ENCODE measurements at places on chromosomes 3 and 15.
A peak's percentile ranks its signal among the peaks of the same experiment; 100 is the strongest.

DNA sequence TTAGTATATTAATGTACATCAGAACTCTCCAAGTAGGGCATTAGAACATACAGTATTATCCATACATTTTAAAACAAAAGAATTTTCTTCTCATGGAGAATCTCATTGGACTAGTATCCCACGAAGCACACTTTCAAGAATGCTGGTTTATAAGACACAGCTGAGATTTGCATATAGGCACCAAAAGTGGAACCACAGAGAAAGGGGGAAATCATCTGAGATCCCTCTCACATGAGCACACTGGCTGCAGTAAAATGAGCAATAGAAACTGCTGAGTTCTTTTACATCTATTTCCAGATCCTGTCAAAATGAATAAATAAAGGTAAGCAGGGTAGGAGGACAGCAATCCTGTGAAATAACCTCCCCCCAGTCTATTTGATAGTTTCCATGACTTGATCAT, 665.3 kb downstream of the FHIT start:
- no peak for DNase-seq

DNA sequence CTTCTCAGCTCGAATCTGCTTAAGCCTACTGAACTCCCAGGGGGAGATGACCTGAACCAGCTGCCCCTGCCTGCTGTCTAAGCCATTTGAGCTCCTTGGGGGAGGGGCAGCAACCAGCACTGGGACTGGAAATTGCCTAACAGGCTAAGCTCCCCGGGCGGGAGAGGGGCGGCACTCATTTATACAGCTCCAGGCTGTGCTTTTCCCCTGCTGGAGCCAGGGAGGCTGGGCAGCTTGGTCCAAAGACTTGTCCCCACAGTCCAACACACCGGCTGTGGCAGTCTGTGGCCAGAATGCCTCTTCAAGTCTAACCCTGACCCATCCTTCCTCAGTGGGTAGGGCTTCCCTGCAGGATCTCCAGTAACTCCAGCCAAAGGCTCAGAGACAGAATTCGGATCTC, 1241.5 kb downstream of the ROBO2 start:
- no peak for DNase-seq

DNA sequence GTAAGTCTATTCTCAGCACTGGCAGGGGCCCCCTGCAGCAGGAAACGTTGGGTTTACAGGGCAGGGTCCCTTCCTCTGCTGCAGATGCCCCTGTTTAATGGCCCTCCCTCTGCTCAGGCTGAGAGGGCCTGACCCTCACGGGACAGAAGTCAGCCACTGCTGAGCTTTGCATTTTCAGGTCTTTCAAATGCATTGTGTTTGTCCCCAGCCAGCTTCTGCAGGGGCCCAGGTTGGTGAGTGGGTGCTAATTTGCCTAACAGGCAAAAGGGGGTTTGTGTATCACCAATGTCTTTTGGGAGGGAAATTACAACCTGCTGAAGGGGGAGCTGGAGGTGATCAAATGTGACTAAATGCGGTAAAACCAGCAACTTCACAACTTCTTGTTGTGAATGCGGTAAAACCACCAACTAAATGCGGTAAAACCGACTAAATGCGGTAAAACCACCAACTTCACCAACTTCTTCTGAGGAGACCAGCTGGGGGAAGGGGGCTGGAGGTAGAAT, 44.8 kb upstream of the UBE2E1 start:
- no peak for DNase-seq

- DNase-seq = no peak
Observed at GRCh38 chr3:120544361-120544760, 51.8 kb upstream of the NDUFB4 start.

DNA sequence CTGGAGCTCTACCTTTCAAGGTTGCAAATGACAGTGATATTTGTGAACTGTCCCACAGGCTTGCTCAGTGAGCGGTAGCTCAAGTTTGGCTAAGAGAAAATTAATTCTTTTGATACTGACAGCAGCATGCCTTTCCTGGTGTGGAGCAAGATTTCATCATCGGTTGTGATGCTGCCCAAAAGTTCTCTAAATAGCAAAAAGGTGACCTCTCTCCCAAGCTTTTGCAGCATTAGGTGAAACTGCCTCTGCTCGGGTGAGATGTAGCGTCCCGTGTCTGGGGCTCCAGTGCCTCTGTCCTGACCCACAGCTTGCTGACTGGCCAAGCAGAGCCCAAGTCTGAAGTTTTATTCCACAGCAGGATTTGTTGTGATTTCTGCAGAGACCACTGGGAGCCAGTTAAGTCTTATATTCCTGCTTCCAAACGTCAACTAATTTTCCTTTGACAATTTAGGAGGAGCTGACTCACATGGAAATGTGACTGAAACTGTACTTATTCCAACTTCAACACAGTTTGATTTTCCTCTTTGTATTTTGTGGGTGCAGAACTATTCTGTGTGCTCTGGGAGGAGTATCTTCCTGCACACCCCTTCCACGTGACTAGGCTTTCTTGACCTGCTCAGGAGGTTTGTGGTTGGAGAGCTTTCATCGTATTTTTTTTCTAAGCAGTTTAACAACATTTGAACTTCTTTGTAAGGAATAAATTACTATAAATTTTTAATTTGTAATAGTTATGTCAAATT, 5.9 kb downstream of the SYNM start:
- no peak for DNase-seq

- DNase-seq = no peak
Observed at GRCh38 chr3:193446965-193447602, 68.5 kb upstream of the ATP13A5 start.

DNA sequence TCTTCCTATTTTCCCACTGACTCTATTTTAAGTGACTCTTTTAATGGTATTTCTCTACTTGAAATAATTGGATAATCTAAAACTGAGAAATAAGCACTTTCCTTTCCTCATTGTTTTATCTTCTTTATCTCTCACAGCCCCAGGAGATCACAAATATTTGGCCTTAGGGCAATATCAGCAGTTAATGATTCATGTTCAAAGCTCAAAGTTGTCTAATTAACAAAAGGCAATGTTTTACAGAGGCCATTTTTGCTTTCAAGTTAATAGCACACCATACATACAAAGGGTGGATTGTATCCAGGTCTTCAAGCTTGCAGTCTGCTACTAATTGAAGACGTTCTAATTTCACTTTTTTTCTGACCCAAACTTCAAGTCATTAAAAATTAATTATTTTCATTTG, 120.1 kb downstream of the LRRN1 start:
- no peak for DNase-seq

- no peak for DNase-seq
Observed at GRCh38 chr3:111884411-111885018, 25.4 kb downstream of the PHLDB2 start.

DNA sequence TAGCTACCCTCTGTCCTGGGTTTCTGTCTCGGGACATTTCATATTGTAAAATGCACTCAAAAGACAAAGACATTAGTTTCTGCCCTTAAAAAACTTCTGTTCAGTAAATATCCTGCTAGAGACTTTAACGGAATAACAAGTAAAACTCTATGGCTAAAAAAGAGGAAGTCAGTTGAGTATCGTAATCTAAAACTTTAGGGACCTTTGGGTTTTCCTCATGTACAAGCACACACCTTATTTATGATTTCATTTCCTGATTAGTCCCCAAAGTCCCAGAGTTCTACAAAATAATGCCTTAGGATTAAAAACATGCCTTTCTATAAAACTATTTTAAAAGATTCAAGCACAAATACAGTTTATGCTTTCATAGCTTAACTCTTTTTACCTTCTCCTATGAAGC, 585.9 kb downstream of the UNC13C start:
- DNase-seq = no peak

GRCh38 chr15:92009162-92009561, 155.7 kb downstream of the SLCO3A1 start:
- no peak for DNase-seq

GRCh38 chr15:36481156-36481555, 98.3 kb upstream of the CDIN1 start:
- DNase-seq = no peak

DNA sequence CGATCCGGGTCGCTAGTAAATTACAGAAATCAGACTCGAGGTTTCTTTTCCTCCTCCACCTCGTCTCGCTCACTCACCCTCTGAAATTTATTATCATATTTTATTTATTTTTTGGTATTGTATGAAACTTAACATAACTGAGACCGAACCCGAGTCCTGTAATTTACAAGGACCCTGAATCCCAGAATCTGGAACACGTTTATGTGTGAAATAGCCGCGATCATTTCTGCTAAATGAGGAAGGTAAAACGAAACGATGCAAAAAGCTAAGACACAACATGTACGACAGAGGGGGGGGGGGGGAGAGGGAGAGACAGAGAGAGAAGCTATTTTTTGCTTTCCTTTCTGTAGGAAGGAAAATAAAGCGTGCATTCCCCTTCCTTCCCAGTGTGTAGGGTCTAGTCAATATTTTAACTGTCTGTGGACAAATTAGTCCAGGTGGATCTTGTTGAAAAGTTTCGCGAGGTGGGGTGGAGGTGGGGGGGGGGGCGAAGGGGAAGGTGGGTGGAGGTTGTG, 1.6 kb downstream of the BBX start:
- no peak for DNase-seq

DNA sequence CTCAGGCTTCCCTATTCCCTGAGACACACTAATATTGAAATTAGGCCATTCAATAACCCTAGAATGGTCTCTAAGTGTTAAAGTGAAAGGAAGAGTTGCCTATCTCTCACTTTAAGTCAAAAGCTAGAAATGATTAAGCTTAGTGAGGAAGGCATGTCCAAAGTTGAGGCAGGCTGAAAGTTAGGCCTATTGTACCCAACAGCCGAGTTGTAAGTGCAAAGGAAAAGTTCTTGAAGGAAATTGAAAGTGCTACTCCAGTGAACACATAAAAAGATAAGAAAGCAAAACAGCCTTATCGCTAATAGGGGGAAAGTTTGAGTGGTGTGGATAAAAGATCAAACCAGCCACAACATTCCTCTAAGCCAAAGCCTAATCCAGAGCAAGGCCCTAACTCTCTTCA, 117.9 kb upstream of the SPATA12 start:
- DNase-seq = no peak

GRCh38 chr15:85000189-85000864, 18.7 kb downstream of the PDE8A start:
- DNase-seq = no peak

- DNase-seq = no peak
Observed at GRCh38 chr3:57654267-57654666, 38.6 kb downstream of the DENND6A start.

DNA sequence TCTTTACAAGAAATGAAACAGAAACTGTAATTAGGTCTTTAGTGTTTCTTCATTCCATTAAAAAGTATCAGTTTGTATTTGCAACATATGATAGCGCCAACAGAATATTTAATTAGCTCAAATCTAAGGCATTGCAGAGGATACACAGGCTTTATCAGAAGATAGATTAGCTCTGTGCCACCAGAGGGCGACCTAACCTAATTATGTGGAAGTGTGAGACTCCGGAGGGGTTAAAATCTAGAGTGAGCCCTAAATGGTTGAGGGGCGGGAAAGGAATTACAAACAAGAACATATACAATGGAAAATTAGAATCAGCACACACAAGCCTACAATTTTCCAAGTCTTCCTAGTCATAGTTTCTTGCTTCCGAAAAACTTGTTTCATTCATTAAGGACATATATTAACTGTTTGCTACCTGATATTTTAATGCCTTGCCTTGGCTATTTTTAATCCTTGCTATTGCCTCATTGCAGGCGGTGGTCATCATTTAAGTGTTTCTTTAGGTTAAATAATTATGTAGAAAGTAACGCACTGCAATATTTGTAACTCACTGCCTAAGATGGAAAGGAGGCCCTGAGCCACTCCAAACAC, 18.0 kb upstream of the RYR3 start:
- peak; percentile 34 for DNase-seq

DNA sequence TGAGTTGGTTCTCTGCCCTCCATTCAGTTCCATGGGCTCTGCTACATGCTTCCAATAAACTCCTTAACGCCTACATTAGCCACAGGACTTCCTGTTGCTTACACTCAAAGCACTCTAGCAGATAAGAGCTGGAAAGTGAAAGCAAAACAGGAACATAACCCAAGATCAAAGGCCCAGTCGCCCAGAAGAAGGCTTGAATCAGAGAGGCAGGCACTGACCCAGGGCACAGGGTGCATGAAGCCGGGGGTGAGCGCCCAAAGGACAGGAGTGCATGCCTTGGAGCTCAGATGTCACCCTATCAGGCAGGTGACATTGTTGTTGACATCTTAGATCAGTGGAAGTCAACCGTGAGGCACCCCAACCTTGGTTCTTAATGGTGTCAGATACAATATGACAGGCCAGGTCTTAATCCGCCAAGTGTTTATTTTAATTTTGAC, 235.1 kb downstream of the UACA start:
- DNase-seq = no peak

- DNase-seq = no peak
Observed at GRCh38 chr3:123202451-123202850, 708 bp downstream of the SEC22A start.

DNA sequence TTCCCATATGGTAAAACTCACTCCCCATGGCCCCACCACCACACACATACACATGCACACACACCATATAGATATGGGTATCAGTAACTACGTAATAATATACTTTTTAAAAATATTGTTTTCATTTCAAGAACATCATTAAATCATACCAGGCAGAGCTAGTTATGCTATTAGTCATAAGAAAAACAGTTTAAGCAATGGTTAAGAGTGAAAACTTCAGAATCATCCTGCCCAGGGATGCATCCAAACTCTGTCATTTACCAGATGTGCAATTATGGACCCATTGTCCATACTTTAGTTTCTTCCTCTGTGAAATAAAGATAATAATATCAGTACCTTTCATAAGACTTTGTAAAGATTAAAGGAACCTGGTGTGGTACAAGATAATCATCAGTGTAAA, 608.3 kb downstream of the RBMS3 start:
- no peak for DNase-seq

DNA sequence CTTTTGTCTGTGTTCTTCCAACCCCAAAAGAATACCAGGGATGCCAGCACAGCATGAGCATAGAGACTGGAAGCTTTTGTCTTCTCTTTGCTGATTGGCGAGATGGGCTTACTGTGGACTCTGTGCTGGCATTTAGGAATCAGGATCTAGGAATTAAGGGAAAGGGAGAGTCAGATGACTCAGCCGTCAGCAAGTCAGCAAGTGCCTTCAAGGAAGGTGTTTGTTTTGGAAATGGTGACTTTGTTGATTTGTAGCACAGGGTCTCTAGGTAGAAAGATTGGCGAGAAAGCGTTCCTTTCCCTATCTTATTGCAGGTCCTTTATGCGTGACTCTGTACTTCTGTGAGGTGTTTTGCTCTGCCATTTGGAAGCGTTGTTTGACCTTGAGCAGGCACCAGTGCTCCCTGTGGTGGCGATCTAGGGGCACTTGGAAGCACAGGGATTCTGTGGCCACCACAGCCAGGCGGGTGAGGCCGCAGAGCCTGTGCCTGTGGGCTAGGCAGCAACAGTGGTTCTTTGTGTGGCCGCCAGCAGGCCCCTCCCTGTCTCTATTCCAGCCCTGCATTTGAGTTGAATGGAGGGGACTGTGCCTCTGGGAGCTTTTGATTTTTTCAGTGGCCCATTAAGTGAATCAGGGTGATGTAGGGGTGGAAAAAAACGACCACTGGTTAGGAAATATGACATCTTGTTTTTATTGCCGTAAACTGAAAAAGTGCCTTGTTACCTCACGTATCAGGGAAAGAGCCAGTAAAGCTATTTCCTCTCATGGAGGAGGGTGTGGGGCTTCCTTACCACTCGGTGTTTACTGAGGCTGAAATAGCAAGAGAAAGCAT, 19.0 kb downstream of the FAN1 start:
- no peak for DNase-seq

- no peak for DNase-seq
Observed at GRCh38 chr3:160286231-160286630, 61.0 kb downstream of the C3orf80 start.

- DNase-seq = no peak
Observed at GRCh38 chr15:22903427-22903826, 65.0 kb downstream of the NIPA2 start.

GRCh38 chr15:98667521-98668179, 19.3 kb downstream of the IGF1R start:
- DNase-seq = no peak

Measured in NCI-H1092 (cell line).